ENCODE measurements at places on chromosomes 4 and X.

- no peak for DNase-seq
These were observed 43.7 kb upstream of the SPIN4 start for GRCh38 chrX:63394872-63395271.

- DNase-seq, result no peak
These were observed 146.7 kb downstream of the TET2 start for GRCh38 chr4:105293360-105293759.

GRCh38 chr4:8710416-8710815 is 117.9 kb downstream of the CPZ start:
- DNase-seq, result no peak

DNA sequence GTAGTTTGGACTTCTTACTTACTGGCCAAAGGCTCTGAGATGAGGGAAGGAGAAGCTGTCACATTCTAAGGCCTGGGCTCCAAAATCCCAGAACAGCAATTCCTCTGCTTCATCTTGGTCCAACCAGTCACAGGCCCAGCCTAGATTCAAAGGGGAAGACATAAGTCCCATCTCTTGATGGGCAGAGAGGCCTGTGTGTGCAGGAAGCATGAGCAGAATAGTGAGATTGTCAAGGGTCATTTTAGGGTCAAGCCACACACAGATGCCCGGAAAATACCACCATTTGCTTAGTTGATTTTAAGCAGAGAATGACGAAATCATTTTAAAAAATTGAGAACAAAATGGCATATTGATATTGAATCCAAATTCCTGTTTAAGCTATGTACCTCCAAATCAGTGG is 580.9 kb upstream of the ZFP42 start:
- no peak for DNase-seq

GRCh38 chr4:41427306-41427882 is 110.6 kb upstream of the LIMCH1 start:
- peak; percentile 32 for DNase-seq

DNA sequence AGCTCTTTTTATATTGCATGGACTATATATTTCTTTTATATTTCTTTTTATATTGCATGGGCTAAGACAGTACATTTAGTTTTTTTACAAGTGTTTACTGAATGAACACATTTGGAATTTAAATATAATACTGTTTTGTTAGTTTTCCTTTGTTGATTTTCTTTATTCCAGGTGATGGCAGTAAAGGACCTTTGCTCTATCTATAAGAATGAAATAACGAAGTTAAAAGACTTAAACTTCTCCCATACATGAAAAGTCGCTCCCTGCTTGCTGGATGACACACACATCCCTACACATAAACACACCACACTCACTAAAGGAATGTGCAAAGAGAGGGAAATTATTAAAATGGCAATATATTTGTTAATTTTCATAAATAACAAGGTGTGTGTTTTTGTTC is 102.5 kb upstream of the ANXA10 start:
- DNase-seq, result no peak

GRCh38 chr4:16663732-16664131 is 234.7 kb downstream of the LDB2 start:
- DNase-seq, result no peak

GRCh38 chr4:8275548-8275910 is 6.0 kb downstream of the HTRA3 start:
- DNase-seq, result no peak

DNA sequence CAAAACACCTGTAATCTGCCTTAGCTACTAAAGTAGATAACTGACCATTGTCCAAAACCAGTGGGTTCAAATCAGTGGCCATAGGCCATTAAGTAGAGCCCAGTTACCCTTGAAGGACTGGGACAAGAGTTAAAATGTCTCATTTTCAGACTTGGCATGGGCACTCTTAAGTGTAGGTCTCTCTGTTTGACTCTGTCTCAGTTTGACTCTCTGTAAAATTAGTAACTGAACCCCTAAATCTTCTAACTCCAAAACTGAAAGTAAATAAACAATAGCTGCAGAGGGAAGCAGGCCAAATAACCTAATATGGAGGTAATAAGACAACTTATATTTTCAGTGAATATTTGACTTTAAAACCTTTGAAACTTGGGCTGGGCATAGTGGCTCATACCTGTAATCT is 89.1 kb downstream of the SLC16A2 start:
- DNase-seq, result no peak

DNA sequence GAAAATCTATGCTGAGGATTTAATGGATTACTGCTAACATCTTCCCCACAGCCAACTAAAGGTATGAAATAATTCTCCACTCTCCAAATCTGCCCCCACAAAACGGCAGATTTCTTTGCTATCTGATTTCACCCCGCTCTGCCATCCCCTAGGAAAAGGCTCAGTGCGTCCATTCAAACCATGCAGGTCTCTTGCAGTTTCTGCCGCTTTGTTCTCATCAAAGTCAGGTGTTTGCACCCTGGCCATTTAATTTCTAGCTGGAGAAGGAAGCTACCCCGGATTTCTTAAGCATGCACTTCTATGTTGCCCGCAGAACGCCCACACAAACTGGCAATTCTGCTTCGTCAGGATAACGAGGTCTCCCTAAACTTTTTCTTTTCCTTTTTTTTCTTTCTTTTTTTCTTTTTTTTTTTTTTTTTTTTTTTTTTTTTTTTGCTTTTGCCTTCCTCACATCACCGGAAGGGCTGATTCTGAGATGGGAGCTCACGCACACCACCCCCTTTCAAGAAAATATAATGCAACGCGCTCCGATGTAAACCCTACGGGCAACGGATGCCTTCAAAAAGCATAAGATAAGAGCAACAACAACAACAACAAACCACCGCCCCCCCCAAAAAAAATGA is 3.3 kb downstream of the NLGN4X start:
- DNase-seq, result no peak

- no peak for DNase-seq
These were observed 40.8 kb downstream of the RTL9 start for GRCh38 chrX:110399497-110399896.
